ENCODE measurements at places on chromosomes 12 and 14.
A peak's percentile ranks its signal among the peaks of the same experiment; 100 is the strongest.

DNA sequence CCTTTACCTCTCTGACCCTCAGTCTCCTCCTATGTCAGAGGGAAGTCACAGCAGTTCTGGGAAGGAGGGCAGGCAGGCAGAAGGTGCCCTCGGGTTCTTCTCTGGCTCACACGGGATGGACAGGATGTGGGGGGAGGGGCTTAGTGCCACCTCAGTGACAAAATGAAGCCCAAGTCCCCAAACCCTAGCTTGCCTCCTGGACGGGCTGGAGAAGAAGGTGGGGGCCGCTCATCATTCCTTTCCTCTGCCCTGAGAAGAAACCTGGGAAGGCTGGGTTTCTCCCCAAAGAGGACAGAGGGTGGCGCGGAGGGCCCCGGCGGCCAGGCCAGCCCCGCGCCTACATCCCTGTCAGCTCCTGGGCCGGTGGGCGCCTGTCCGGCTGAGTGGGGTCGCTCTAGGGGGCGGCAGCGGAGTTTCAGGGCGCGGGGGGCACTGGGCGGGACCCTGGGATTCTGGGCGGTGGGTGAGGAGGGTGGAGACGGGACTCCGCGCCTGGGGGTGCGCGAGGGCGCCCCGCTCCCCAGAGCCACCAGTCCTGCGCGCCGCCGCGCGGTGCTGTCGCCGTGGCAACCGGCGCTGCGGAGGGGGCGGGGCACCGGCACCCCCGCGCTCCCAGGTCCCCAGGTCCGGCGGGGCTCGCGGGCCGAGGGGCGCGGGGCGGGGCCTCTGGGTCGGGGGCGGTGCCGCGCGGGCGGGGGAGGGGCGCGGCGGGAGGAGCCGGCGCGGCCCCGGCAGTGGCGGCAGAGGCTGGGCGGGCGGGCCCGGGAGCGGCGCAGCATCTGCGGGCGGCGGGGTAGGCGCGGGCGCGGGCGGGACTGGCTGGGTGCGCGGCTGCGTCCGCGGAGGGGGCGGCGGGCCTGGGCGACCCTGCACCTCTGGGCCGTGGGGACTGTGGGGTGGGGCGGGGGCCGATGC lies at the start of gene TMEM121:
TMEM121 (plus strand) TSS at position 723 of the 915 bp plus-strand sequence. CDS start 2,252 bp downstream, outside the sequence.
- peak; percentile 50 for DNase-seq

DNA sequence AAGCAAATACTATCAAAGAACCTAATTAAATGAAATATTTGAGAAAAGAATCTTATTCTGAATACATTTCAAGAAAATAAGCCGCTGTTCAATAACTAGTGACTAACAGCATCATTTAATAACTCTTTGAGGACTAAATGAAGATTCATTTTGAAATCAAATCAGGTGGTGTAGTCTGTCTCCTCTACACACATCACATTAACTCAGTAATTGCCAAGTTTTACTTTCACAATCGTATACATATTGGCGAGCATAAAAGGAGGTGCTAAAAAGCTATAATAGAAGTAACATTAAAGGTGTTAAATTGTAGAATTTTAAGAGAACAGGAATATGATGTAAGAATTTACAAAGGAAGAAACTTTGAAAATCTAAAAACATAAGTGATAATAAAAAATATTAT lies 185.1 kb downstream of the MDGA2 start:
- no peak for DNase-seq

DNA sequence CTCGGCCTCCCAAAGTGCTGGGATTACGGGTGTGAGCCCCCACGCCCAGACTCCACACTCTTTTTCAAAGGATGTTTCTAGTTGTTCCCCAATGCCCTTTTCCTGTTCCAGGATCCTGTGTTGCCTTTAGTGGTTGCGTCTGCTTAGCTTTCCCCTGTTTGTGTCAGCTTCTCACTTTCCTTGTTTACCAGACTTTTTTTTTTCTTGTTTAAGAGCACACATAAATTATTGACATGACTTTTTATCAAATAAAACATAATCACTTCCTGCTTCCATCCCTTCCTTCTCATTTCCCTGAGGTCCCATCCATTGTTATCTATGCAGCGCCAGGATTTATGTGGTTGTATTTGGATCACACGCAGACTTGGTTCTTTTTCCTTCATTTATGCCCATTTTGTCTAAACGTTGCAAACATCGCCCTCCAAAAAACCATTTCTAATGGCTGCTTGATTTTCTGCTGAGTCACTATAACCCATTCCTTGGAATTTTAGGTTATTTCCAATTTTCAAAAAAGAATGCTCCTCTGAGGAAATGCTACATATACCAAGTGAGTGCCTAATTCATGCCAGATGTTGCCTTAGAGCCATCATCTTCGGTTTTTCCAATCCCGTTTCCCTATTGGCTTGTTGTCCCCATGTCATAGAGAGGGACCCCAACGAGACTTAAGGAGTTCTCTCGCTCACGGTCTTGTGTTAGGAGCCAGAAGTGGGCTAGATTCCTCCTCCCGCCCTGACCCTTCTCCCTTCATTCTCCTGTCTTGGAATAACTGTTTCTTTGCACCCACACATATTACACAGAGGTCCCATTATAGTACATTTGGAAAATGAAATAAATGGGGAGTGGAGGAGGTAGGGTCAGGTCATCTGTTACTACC lies 13.5 kb upstream of the CYP46A1 start:
- no peak for DNase-seq

DNA sequence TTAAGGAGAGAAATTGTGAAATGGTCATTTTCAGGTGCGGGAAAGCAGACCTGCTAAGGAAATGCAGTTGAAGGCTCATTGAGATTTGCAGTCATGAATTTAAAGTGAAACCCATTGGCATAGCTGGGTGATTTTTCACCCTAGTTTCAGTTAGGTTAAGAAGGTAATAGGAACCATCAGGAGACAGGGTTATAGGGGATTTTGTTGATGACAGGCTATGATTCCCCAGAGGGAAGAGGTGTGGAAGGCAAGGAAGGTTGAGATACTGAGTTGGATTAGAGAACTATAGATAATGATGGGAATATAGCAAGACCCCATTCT lies 22.7 kb upstream of the BMAL2 start:
- DNase-seq = no peak

DNA sequence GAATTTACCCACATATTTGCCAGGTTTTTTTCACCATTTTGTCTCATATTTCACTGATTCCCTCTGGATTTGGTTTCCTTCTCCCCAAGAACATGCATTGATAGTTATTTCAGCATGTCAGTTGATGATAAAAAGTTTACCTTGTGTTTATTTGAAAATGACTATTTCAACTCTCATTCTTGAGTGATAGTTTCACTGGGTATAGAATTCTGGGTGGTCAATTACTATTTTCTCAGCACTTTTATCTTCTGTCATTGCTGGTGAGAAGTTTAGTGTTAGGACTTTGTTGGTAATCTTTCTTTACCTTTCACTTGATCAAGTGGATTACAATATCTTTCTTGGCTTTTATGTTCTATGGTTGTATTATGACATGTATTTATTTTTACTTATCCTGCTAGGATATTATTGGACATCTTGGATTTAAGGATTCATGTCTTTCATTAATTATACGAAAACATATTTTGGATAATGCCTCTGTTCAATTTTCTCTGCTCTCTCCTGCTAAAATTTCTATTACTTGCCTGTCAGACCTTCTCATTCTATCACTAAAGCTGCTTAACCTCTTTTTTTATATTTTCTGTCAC lies 338.6 kb downstream of the MED13L start:
- DNase-seq = no peak

DNA sequence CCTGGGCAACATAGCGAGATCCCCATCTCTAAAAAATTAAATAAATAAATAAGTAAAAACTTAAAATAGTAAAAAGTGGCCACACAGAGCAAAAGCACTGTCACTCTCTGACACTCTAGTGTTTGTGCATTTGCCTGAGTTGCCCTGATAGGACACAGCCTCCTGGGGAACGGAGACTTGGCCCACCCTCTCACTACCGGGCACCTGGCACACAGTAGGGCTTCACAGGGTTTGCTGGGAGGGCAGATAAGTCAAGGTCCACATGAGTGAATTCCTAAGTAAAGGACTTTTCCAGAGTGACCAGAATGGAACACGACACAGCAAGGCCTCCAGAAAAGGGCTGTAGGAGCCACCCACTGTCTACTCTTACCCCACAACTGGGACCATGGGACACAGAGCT lies 54.3 kb downstream of the SCARB1 start:
- DNase-seq = no peak

GRCh38 chr14:55579724-55580469 lies at the start of gene KTN1:
TSS of gene KTN1 (plus strand) at chr14:55580207. CDS start at chr14:55612049, 31,842 bp downstream.
- peak; percentile 98 for DNase-seq

DNA sequence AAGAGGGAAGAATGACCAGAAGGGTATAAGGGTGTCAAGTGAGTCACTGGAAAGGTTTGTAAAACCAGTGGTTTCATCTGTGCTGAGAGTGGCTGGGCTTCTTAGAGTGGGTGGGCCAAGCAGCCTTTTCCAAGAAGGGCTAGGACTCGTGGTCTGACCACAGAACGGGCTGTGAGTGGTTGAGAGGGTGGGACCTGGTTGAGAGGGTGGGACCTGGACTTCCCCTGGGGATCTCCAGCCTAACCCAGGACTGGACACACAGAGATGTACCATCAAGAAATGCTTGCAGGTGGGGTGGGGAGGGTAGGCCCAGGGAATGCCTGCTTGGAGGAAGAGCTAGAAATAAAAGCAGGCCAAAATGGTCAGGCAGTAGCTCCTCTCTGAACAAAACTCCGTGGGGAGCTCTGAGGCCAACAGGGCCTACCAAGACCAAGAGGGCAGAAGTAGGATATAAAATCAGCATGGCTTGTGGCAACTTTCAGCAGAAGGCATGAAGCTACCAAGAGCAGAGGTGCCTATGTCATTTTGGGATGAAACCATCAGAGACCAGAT lies 140.5 kb downstream of the FOXN3 start:
- DNase-seq = no peak

- DNase-seq = no peak
Measured at GRCh38 chr12:72189266-72189665, 82.9 kb upstream of the TRHDE start.

GRCh38 chr14:97866195-97866594 lies 1069.0 kb downstream of the VRK1 start:
- DNase-seq = no peak

DNA sequence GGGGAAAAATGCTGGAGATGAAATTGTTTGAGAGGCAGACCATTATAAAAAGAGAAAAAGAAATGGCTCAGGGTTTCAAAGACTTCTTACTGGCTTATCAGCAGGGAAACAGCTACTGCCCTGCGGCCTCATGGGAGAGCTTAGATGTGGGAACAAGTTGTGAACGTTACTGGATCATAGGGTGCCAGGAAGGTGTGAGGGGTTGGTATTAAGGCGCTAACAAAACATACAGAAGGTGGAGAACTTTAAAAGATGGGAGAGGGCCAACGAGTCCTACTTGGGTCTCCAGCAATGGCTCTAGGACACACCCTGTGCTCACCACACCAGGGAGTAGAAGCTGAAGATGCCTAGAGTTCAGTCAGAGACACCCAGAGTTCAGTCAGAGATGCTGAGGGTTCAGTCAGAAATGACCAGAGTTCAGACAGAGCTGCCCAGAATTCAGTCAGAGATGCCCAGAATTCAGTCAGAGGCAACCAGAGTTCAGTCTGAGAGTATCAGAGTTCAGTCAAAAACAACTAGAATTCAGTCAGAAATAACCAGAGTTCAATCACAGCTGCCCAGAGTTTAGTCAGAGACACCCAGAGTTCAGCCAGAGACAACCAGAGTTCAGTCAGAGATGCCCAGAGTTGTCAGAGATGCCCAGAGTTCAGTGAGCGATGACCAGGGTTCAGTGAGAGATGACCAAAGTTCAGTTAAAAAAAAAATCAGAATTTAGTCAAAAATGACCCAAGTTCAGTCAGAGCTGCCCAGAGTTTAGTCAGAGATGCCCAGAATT lies 1103.6 kb downstream of the BCL11B start:
- DNase-seq = no peak

DNA sequence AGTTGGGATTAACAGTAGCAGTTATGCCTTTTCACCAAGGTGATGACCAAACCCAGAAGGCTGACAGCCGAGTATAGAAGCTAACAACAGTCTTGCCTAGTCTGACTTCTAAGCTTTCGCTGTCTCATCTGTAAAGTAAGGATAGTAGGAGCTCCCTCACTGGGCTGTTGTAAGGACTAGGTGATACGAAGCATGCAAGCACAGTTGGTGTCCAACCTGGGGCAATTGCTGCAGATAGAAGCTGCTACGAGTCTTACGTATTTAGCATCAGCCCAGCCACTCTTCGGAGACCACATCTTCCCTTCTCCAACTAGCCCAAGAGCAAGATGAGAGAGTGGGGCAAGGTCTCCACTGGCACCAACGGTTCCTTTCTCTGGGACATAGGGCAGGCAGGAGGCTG lies 6.0 kb downstream of the HAL start:
- DNase-seq = no peak

DNA sequence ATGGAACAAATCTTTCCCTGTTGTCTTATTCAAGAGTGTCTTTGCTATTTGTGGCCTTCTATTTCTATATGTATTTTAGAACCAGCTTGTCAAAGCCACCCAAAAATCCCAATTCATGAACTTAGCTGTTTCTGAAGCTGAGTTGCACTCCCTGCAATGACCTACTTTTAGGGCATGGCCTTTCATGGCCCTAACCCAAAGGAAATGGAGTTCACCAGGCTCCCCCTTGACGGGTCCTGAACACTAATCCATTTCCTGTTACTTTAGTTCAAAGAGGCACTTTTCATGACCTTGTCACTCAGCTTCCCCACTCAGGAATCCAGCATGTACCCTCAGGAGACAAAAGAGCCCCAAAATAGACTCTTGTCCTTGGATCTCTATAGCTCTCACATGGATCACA lies 7.6 kb downstream of the TMED8 start:
- no peak for DNase-seq

- peak; percentile 12 for DNase-seq
Measured at GRCh38 chr12:90062799-90063198, 354.2 kb upstream of the ATP2B1 start.
